ENCODE measurements at places on chromosomes 6 and 20. TPM values are rescaled to one million over a fixed set of nuclear protein-coding genes. Genes with fewer than 3 reads are reported as not detected.

Gene COX4I2
- not detected for total RNA-seq

Gene HSPA1L
- 1.8 TPM for total RNA-seq

Gene ZC3H12D
- not detected for total RNA-seq

Gene OR2B6
- total RNA-seq, result not detected

Gene MYMX
- 0.31 TPM for total RNA-seq

Gene KIF6
- total RNA-seq, result not detected

Gene ME1
- total RNA-seq, result 8.4 TPM

Gene ENPP1
- total RNA-seq, result 0.31 TPM

Gene EYA2
- total RNA-seq, result not detected

Gene DNMT3B
- 1.7 TPM for total RNA-seq

Gene PSORS1C2
- total RNA-seq, result not detected

Gene PEX3
- total RNA-seq, result 22.0 TPM

Gene RBPJL
- not detected for total RNA-seq

Gene XKR7
- not detected for total RNA-seq

Gene C20orf204
- 2.8 TPM for total RNA-seq

Gene OLIG3
- total RNA-seq, result not detected

Gene PREX1
- 97.5 TPM for total RNA-seq

Gene SH3BGRL2
- total RNA-seq, result 33.0 TPM

Gene ADAM33
- 0.16 TPM for total RNA-seq

All from bladder microvascular endothelial cell (primary cell).